ENCODE measurements at places on chromosomes 12 and 14. TPM values are rescaled to one million over a fixed set of nuclear protein-coding genes. Genes with fewer than 3 reads are reported as not detected.

Gene STYK1
- not detected for total RNA-seq

Gene CRACR2A
- total RNA-seq = 2.2 TPM

Gene LMBR1L
- 101 TPM for total RNA-seq

DNA sequence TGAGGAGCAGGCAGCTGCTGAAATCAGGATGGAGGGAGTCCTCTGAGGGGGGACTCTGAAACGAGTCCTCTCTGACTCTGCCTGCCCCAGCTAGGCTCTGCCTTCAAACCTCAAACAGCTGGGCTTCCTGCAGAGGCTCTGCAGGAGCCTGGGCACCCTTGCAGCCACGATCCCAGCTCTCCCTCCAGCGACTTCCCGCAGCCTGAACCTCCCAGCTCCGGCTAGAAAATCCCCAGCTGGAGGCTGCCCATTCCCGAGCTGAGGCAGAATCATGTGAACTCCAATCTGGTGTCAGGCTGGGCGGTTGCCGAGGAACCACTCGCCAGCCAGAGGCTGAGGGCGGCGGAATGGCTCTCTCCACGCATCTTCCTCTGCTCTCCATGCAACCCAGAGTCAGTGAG lies at the start of gene GPR68:
Gene GPR68, minus strand, starts transcription at position 204 of the 401 bp plus-strand sequence. CDS start 9,654 bp downstream, outside the sequence.
- DNase-seq = no peak

DNA sequence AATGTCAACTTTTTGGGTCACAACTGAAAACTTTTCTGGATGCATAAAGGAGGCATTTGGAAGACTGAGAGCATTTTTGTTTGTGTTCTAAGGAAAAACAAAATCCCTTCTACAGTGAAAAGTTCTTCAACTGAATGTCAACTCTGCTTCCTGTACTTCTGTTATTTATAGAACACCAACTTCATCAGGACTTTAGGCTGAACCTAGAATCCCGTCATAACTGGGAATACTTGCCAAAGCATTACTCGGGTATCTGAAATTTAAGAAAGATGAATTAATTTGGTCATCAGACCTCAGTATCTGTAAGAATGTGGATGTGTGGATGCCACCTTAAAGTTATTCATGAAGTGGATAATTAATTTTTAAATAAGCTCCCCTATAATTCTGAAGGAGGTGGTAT lies 73.2 kb downstream of the FERMT2 start:
- DNase-seq = no peak

Gene HOXC11
- total RNA-seq = not detected

GRCh38 chr12:54413284-54414190 lies 5.5 kb downstream of the ITGA5 start:
- DNase-seq = no peak

DNA sequence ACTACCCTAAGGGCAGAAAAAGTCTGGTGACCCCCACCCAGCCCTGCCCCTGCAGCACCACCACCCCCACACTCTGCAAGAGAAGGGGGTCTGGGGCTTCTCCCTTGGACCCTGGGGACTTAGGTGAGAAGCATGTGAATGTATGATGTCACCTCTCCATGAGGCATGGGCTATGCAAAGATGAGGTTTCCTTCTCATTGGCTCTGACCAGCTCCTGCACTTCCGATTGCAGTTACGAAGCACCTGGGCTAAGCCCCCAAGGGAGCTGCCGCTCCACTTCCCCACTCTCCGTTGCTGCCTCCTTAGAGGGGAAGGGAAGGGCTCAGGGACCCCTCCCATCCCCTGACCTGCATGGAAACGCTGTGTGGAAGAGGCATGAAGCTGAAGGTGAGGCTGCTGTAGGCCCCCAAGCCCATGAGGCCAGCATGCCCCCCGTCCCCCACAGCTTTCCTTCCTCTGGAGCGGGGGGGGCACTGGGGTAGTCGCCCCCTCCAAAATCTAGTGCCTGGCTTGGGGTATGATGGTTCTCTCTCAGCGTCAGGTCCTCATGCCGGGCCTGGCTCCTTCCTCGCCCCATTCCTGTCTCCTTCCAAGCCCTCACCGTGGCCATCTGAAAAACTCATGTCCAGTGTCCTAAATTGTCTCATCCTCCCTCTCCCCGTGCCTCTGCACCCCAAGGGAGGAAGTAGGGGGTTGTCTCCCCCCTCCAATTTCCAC lies 5.5 kb upstream of the DDX23 start:
- no peak for DNase-seq

GRCh38 chr14:74080820-74081460 lies 3.3 kb downstream of the ALDH6A1 start:
- no peak for DNase-seq

Gene CFAP54
- 3.1 TPM for total RNA-seq

- no peak for DNase-seq
Observed at GRCh38 chr14:23604675-23605170, 26.1 kb upstream of the JPH4 start.

Gene PLXNC1
- total RNA-seq = 5.8 TPM

DNA sequence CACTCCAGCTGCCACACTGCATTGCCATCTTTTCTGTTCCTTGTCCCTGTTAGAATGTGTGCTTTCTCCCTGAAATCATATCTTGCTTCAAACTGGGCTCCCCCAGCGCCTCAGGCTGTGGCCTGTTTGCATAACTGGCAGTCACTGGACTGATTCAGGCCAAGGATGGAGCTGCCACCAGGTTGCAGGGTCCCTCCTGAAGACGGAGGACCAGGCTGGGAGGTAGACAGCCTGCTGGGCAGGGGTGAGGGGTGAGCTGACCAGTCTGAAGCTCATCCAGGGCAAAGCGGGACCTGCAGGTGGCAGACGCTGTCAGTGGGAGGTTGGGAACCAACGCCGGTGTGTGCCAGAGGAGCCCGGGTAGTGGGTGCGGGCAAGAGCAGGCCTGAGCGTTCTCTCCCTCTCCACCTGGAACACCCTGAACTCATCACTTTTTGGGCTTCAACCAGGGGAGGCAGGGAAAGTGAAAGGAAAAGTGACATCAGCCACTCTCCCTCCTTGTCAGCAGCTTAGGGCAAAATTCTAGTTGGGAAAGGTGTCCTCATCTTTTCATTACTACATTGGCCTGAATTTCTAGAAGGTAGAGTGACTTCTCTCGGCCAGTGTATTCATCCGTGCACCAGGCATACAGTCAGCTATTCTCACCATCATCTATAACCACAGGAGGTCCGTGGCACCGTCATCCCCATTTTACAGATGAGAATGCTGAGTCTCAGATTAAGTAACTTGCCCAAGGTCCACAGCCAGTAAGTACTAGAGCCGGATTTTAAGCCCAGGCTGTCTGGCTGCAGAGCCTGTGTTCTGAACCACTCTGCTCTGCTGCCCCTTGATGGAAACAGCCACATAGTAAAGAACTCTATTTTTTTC lies 219.1 kb downstream of the SLC41A2 start:
- no peak for DNase-seq

DNA sequence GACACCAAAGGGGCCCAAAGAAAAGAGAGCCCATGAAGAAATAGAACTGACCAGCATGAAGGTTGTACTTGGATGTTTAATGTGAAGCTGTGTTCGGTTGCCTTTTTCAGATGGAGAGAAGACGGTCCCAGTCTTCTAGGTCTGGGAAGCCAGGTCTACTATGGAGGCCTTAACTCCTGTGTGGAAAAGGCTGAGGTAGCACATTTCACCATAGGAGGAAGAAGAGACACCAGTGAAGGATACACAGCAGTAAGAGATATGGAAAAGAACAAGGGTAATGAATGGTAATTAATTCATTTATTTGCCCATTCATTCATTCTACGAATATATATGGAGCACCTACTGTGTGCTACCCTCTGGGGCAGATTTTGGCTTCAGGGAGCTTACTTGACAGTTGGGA lies 151.6 kb upstream of the PLEKHG7 start:
- DNase-seq = no peak

- peak; percentile 66 for DNase-seq
Observed at GRCh38 chr12:117587631-117588287, 226.3 kb upstream of the NOS1 start.

DNA sequence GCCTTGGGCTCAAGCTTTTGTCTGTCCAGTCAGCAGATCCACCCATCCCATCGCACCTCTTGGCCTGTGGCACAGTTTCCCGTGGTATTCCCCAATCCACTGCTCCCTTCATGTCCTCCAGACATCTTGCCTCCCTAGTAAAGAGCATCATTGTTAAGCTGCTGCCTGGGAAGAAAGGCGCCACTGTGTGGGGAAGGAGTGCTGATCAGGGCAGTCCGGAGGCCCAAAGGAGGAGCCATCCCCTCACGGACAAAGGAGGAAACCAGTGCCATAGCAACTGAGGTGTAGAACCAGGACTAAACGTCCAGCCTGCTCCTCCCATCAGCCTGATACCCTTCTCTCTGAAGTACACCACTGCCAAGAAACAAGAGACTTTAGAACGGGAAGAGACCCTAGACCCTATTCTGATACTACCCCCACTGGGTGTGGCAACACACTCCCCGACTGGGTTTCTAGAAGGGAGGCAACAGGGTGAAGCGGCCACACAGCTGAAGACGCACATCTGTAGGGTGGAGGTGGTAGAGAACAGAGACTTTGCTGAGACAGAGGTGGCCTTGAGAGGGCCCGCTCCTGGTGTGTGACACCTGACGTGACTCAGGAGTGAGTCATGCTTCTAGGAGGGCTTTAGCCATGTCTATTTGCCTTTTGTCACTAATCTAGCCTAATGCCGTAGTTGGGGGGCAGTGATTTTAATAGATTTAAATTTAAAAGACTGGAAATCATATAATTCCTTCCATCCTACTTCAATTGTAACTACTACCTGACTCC lies 185.0 kb downstream of the DPF3 start:
- peak; percentile 47 for DNase-seq

Gene CEBPE
- not detected for total RNA-seq

DNA sequence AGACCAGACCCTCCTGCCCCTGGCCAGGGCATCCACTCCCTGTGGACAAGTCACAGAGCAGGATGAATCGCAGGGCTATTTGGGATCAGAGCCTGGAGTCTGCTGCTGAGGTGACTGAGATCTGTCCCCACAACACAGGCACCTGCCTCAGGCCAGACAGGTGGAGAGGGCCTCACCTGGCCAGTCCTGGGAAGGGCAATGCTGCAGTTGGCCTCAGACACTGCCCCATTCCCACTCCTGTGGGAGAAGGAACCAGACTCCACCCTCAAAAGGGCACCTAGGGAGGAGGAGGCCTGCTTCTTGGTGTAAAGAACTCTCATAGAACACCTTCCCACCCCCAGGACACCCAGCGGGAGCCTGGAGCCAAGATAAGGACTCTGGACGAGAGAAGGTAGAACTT lies 48.3 kb upstream of the PLEKHG6 start:
- DNase-seq = no peak

Gene LRP1-AS
- total RNA-seq = not detected

GRCh38 chr14:51019089-51019488 lies 74.8 kb upstream of the PYGL start:
- no peak for DNase-seq

Gene RHNO1
- 60.5 TPM for total RNA-seq

Gene LRIG3
- 24.5 TPM for total RNA-seq

- DNase-seq = no peak
Observed at GRCh38 chr12:105357162-105357691, 26.7 kb downstream of the C12orf75 start.

DNA sequence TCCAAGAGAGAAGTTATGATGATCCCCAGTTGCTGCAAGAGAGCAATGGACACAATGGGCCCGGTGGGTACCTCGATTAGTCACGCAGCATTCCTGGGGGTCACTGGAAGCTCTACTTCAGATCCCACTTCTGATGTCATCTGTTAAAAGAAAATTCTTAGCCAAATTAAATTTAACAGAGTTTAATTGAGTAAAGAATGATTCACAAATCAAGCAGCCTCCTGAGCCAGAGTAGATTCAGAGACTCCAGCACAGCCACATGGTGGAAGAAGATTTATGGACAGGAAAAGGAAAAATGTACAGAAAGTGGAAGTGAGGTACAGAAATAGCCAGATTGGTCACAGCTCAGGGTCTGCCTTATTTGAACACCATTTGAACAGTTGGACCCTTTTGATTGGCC lies 107.5 kb downstream of the SPTSSA start:
- no peak for DNase-seq

GRCh38 chr14:72740504-72740961 lies 153.4 kb downstream of the DPF3 start:
- DNase-seq = no peak

DNA sequence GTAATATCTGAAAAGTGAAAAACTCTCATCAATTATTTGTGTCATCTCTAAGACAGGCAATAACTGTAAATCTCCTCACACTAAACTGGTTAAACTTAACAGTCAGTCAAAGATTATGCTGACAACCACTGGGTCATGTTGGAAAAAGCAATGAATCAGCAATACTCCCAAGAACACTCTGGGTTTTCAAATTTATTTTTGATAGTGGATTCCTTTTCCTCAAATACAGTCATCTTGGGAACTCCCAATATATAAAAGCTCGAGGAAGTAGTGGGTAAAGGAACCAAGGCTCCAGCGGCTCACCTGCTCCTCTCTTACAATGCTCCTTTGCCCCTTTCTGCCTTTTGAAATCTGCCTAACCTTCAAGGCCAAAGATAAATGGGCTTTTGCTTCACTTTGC lies 70.0 kb downstream of the ARMH4 start:
- DNase-seq = no peak

- no peak for DNase-seq
Observed at GRCh38 chr12:18139989-18140596, 50.1 kb upstream of the RERGL start.

DNA sequence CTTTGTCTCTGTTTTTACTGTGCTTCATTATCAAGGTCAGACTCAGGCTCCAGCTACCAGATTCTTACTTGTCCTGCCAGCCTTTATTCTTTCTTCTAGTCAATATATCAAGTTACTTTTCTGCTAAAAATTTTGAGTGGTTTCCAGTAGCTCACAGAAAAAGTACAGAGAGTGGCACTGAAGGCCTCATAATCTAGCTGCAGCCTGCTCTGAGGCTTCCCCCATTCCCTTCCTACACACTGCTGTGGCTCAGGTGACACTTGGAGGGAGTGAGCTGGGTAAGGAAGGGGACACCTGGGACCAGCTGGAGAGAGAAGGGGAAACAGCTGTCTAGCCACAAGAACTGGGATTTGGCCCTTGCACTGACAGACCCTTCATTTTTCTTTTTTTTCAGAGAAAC lies 25.4 kb downstream of the TTC6 start:
- no peak for DNase-seq

GRCh38 chr12:29552324-29552927 lies 54.9 kb upstream of the OVCH1 start:
- DNase-seq = peak; percentile 76

DNA sequence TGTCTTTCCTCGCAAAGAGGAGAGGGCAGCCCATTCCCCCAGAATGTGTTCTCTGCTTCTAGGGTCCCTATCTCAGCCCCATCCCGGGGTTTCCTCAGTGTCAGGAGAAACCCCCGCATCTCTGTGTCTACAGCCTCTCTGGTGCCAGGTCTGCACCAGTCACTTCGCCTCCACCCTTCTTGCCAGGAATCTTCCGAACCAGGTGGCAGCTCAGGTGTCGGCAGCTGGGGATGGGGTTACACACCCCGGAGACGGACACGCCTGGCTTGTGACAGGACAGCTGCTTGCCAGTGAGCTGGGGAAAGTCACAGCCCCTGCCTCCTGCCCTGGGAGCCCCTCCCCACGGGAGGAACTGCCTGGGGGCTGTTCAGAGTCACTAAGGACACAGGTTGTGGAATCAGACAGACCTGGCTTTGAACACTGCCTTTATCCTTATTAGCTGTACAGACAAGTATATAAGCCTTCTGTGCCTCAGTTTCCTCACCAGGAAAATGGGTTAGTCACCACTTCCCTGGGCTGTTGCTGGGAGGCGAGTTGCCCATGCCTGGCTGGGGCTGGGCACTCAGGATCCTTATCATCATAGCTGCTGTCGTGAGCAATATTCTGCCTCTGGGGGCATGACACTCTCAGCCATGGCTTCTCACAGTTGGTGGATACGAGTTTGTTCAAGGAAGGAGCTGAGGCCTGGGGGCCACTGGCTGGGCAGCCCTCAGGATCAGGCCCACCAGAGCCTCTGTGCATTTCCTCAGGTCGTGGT lies 10.8 kb downstream of the HIP1R start:
- DNase-seq = no peak

- DNase-seq = no peak
Observed at GRCh38 chr14:81619816-81620215, 86.2 kb upstream of the SEL1L start.
